ENCODE measurements at places on chromosomes 1 and 21.

DNA sequence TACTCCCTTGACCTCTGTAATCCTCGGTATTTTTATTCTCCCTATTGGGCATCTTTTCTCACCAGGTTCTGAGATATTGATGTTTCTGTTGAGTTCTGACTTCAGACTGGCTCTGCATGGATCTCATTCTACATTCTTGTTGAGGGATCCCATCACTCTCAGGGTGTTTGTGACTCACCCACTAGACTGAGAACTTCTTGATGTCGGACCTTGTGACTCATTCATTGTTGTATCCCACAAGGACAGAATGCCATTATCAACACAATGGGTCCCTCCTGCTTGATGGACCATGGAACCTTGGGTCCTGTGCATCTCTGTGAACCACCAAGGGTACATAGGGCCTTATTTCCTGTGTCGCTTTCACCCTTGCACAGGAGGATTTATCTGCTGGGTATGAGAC lies 174.1 kb downstream of the PBX1 start:
- DNase-seq, result no peak

DNA sequence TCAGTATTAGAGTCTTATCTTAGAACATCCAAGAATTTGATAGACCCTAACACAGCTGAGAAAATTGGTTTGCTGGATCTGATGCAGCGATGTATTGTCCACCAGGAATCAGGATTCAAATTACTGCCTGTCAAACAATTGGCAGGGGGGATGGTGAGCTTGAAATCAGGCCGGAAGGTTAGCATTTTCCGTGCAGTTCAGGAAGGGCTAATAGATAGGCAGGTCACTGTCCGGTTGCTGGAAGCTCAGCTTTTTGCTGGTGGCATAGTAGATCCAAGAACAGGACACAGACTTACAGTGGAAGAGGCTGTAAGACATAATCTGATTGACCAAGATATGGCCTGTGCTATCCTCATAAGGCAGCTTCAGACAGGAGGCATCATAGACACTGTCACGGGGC lies 127.2 kb downstream of the MACF1 start:
- no peak for DNase-seq

DNA sequence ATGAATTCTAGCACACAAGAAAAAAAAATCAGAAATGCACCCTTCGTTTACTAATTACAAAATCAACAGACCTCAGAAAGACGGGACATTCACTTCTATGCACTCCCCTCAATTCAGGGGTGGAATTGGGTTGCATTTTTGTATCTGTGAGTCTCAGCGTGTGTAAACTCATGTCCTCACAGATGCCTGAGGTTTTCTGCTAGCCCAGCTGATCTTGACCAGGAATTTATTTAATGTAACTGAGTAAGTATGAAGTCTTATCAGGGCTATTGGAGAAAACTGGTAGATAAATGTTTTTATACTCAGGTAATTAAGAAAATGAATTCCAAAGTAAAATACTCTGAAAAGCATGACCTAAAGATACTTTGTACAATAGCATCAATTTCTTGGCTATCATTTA lies 167.7 kb downstream of the RUNX1 start:
- DNase-seq, result no peak

DNA sequence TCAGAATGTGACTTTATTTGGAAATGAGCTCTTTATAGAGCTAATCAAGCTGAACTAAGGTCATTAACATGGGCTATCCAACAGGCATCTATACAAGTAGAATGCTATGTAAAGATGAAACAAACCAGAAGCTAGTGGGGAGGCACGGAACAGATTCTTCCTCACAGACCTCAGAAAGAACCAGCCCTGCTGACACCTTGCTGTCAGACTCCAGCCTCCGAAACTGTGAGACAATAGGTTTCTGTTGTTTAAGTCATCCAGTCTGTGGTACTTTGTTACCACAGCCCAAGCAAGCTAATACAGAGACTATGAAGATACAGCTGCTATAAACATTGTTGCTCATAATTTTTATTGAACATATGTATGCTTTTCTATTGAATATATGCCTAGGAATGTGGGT lies 406.3 kb upstream of the CHRM3 start:
- DNase-seq, result no peak

- DNase-seq, result no peak
Measured at GRCh38 chr1:182405578-182405977, 5.1 kb upstream of the TEDDM1 start.

DNA sequence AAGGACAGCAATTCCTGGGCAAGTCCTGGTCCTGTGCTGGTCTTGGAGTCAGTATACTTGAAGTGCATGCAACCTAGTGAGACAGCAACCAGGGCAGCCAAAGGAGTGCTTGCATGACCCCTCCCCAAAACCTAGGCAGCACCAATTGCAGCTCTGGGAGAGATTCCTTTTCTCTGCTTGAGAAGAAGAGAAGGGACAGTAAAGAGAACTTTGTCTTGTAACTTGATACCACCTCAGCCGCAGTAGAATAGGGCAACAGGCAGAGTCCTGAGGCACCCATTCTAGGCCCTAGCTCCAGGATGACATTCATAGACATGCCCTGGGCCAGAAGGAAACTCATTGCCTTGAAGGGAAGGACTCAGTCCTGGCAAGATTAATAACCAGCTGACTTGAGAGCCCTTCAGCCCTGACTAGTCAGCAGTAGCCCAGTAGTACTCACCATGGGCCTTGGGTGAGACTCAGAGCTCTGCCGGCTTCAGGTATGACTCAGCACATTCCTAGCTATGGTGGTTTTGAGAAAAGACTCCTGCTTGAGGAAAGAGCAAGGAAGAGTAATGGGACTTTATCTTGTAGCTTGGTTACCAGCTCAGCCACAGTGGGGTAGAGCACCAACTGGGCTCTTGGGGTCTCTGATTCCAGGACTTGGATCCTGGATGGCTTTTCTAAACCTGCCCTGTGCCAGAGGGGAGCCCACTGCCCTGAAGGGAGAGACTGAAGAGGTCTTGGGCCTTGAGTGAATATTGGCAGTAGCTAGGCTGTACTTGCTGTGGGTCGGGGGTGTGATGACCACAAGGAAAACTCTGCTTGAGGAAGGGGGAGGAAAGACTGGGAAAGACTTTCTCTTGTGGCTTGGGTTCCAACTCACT lies 51.7 kb upstream of the ACADM start:
- no peak for DNase-seq

DNA sequence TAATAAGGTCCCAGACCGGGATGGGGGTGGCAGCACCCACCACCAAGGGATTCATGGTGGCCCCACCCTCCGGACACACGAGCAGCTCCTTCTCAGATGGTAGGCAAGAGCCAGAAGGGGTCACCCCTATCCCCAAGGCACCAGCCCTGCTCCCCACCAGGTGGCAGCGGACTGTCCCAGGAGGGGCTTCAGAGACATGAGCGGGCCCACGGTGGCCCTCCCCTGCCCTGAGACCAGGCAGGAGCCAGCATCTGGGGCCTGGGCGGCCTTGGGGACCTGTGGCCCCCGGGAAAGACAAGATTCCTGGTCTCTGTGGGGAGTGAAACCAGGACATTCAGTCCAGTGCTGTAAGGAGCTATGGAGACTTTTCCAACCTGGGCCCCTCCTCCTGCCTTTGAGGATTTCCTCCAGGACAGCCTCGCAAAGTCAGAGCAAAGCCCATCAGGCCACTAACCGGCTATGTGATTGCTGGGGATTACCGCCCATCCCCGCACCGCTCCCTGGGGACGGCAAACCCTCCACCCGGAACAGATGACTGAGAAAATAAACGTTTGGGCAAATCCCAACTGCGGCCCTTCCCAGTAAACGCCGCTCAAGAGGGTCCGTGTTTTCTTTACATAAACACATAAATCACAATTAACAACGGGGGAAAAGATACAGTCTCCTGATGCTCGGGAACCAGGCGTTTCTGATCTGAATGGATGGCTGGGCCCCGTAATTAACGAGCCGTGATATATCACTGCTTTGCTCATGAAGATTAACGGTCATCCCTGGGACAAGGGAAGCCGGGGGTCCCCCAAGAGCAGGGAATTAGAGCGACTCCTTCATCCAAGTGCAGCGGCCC lies 50.9 kb upstream of the ARHGEF16 start:
- DNase-seq, result no peak

- DNase-seq, result no peak
Measured at GRCh38 chr1:59331686-59332620, 35.1 kb downstream of the FGGY start.

DNA sequence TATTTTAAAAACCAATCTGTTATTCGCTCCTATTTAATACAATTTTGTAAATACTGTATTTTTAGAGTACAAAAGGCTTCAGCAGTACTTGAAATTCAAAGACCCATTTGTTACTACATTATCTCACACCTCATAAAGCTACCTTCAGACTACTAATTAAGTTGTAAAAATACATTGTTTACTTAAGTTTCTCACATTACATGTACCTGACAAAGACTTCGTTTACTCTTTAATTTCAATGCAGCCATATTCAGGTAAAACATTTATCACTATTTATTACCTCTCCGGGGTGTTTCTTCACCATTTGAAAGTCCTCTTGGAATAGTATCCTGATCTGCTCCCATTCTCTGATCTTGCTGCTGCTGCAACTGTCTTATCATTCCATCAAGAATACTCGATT lies 55.2 kb downstream of the BRWD1 start:
- no peak for DNase-seq

DNA sequence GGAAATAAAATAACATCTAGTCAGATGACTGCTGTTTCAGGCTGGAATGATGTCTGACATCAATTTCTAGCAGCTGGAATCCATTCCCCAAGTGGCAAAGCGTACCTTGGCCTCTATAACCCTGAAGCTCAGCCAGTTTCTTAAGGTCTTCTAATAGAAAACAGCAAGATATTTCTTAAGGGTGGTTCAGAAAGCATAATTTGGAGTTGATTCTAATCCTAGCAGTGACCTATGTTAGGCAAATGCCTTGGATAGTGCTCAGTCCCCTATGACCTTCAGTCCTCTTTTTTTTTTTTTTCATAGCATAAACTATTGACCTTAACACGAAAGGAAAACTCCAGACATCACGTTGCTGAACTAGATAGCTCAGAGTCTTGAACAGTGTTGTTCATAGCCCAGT lies 56.5 kb downstream of the LAMC2 start:
- DNase-seq, result no peak

- no peak for DNase-seq
Measured at GRCh38 chr1:226123212-226123560, 60.7 kb downstream of the H3-3A start.

DNA sequence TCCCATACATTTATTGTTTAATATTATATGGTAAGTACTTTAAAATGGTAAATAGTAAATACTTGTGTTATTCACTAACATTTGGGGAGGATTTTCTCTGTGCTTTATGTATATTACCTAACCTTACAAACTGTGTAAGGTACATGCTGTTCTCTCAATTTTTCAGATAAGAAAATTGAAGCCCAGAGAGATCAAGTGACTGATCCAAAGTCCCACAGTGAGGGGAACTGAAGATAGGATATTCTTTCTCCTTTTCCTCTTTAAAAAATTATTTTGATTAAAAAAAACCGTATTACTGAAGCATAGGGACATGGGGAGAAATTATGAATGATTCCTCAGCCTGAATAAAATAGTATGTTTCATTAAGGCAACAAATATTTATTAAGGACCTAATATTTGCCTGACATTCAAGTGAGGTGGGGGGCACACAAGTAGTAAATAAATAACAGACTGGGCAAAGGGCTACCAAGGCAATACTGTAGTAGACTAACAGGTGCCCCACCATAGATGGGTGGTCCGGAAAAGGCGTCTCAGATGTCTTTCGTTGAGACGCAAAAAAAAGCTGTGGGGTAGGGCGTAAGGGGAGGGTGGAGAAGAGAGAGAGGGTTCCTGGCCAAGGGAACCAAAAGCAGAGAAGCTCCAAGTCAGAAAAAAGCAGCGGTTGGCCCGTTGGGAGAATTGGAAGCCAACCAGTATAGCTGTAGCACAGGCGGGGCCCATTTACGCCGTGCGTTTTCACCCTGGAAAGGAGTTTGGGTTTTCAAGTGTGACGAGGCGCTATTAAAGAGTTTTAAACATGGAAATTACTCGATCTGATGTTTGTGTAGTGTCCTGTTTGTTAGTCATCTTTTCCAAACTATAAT lies 944 bp upstream of the AGO3 start:
- DNase-seq, result peak; percentile 36

GRCh38 chr1:93851878-93852277 lies 27.1 kb downstream of the DNTTIP2 start:
- DNase-seq, result no peak

DNA sequence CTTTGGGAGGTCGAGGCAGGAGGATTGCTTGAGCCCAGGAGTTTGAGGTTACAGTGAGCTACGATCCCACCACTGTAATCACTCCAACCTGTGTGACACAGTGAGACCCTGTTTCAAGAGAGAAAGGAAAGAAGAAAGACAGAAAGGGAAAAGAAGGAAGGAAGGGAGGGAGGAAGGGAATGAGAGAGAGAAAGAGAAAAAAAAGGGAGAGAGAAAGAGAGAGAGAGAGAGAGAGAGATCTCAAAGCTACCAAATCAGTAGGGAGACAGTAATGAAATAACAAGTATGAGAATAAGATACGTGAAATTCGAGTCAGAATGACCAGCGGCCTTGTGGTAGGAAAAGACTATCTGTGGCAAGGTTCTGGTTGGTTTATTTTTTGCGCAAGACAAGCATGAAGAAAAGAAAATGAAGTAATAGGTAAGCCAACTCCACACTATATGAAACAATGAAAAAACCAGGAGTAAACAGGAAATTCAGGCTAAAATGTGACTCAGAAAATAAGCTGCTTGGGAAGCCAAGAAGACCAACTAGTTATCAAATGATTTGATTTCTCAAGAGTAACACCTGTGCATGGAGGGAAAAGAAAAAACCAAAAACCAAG lies 8.9 kb downstream of the MTF1 start:
- DNase-seq, result no peak

DNA sequence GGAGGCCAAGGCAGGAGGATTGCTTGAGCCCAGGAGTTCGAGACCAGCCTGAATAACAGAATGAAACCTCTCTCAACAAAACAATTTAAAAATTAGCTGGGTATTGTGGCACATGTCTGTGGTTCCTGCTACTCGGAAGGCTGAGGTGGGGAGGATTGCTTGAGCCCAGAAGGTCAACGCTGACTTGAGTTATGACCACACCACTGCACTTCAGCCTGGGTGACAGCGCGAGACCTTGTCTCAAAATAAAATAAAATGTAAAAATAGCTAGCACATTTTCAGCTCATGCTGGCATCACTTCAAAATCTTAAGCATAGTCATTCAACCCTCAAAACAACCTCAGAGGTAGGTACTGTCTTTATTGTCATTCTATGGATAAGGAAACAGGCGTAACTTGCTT lies 6.4 kb downstream of the JAK1 start:
- no peak for DNase-seq

DNA sequence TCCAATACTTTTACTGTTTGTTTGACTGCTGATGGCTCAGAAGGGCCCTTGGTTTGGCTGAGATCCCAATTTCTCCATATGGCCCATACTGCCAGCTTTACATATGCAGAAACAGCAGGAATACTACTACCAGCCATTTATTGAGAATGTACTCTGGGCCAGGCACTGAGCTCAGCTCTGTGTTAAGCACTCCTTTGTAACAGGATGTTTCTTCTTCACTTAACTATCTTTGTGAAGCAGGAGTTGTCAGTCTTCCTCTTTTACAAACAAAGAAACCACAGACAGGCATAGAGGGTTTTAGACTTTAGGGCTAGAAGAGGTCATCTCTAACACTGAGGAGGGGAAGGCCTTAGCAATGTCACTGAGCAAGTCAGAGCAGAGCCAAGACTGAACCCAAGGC lies 8.3 kb downstream of the HMGCL start:
- DNase-seq, result no peak

- DNase-seq, result no peak
Measured at GRCh38 chr21:34690041-34690792, 21.4 kb downstream of the CLIC6 start.

- no peak for DNase-seq
Measured at GRCh38 chr1:172465617-172466016, 21.7 kb upstream of the PIGC start.
